ENCODE measurements at places on chromosomes 7 and 10. TPM values are rescaled to one million over a fixed set of nuclear protein-coding genes. Genes with fewer than 3 reads are reported as not detected.

Gene CRYGN
- total RNA-seq = not detected

- H3K27me3 ChIP-seq = no peaks in the 10 kb centered on the region
- H3K36me3 ChIP-seq = no peaks in the 10 kb centered on the region
- no peaks in the 10 kb centered on the region for H3K4me1 ChIP-seq
- no peak overlapping the region for H3K4me3 ChIP-seq
- H3K27ac ChIP-seq = no peak overlapping the region
- no peak for DNase-seq
Measured at GRCh38 chr10:128506423-128506822, 380.2 kb upstream of the MKI67 start.

- H3K4me3 ChIP-seq = no peak overlapping the region
- H3K4me1 ChIP-seq = peaks cover 28% of the 10 kb centered on the region
- no peaks in the 10 kb centered on the region for H3K27me3 ChIP-seq
- DNase-seq = no peak
- peaks cover 5% of the 10 kb centered on the region for H3K36me3 ChIP-seq
- H3K27ac ChIP-seq = no peak overlapping the region
Measured at GRCh38 chr10:72328829-72329204, 25.9 kb downstream of the DNAJB12 start.

GRCh38 chr10:97074256-97075145 lies 111.3 kb downstream of the SLIT1 start:
- no peak overlapping the region for H3K27ac ChIP-seq
- H3K4me1 ChIP-seq = no peaks in the 10 kb centered on the region
- peaks cover 47% of the 10 kb centered on the region for H3K27me3 ChIP-seq
- no peak overlapping the region for H3K4me3 ChIP-seq
- H3K36me3 ChIP-seq = no peaks in the 10 kb centered on the region

Gene SLC13A1
- total RNA-seq = not detected

Gene MGAM2
- total RNA-seq = 0.05 TPM

DNA sequence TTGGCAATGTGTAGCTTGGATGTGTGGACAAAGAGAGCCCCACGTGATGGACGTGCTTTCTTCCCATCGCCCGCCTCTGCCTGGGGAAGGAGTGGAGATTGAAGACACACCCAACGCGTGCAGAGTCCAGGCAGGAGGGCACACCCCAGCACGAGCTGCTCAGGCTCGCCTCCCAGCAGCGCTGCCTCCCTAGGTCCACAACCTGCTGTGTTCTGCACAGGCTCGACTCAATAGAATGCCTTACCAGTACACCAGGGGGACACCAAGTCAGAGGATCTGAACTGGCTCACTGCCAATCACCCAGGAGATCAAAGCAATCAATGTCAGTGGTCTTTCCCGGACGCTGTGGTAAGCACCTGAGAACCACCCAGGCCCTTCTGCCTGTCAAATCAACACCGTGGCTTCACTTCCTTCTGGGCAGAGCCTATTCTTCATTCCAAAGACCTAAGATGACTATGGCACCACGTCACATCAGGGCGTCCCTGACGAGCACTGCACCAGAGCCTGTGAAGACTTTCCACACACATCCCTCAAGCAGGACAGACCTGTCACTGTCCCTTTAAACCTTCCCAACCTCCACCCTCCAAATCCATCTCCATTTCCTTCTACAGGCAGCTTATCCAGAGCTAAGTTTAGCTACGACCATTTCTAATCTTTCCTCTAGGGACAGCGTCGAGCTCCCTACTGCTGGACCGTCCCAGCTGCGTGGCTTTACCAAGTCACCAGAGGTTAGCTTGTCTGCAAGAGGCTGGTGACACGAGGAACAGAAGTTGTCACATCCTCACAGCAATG lies 72.3 kb downstream of the AMZ1 start:
- H3K36me3 ChIP-seq = no peaks in the 10 kb centered on the region
- peak overlapping the region; percentile 32 for H3K27ac ChIP-seq
- DNase-seq = no peak
- H3K27me3 ChIP-seq = no peaks in the 10 kb centered on the region
- peaks cover 42% of the 10 kb centered on the region for H3K4me1 ChIP-seq

Gene PNLIPRP3
- not detected for total RNA-seq

DNA sequence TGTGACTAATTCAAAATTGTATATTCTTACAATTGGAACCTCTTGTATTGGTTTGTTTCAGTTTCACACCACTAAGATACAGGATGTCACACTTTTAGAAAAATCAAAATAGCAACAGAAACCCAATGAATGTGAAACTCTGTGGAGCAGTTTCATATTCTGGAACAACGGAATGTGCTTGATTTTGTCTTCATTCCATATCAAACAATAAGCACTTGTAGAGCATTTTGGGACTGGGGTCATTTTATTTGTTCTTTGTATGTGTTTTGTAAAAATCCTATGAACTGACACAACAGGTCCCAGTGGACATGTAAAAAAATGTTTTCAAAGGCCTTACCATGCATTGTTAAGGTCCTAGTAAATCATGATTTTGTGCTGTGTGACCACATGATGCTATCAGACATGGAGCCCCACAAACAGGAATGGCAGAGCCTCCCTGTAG lies 123.1 kb downstream of the DKK1 start:
- no peaks in the 10 kb centered on the region for H3K27me3 ChIP-seq
- H3K27ac ChIP-seq = no peak overlapping the region
- H3K36me3 ChIP-seq = no peaks in the 10 kb centered on the region
- H3K4me3 ChIP-seq = no peak overlapping the region

DNA sequence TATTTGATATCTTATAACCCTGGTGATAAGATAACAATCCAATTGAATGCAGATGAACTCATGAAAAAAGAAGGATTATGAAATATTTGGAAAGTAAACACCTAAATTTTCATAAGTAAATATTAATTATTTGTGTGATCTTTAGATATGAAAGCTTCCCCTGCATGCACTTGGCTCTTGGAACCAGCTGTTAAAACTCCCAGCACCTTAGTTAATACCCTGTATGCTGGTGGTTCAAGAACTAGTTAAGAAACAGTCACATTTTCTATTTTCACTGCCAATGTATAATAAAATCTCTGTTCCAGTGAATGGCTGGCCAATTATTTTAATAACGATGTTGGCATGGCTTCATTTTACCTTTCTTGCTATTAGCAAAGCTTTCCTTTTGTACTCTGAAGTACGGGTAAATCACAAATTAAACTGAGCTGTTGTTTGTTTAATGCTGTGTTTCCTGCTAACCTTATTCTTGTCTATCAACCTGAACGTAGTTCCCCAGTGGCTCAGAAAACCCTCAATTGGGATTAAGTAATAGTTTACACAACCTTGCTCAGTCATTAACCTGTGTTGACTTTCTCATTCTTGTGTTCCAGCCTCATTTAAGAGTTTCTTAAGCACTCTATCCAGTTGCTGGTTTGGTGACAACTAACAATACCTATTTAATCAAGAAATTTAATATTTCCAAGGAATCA lies 38.9 kb downstream of the MET start:
- peaks cover 37% of the 10 kb centered on the region for H3K4me1 ChIP-seq
- H3K27ac ChIP-seq = no peak overlapping the region
- H3K27me3 ChIP-seq = no peaks in the 10 kb centered on the region

Gene ADAM8
- total RNA-seq = 1.7 TPM

All from astrocyte (in vitro differentiated cells and primary cell).